Posterior cingulate gyrus (tissue), 11 donors: ENCODE measurements at places on chromosomes 2 and 18.
A peak's percentile ranks its signal among the peaks of the same experiment; 100 is the strongest.

DNA sequence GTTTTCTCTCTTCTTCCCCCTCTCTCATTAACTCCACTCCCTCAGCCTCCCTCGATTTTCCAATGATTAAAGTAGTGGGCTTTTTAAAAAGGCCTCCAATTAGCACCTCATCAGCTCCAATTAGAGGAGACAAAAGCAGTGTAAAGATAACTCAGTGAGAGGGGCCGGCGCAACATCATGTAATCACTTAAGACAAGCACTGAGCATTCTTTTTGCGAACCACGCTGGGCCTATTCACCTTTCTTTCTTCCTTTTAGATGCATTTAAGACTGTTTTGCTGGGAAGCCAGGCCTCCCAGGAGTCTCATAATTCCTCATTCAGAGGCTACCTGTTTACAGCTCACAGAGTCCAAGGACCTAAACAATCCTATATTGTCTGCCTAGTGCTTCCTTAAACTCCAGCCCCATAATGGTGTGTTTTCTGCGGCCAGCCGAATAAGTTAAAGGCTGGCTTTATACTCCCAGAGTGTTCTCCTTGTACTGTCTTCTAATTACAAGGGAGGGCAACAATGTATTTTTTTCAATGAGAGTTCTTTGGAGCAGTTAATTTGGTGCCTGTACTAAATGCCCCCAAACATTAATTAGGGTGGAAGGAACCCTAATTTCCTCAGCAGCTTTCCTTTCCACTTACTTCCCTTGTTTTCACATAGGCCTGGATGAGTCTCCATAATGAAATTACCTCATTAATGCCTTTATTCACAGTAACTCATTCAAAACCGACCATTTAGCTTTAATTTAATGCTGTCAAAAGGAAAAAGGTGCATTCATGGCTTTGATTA, 28.0 kb upstream of the LMAN1 start:
- no peak for DNase-seq

GRCh38 chr2:193187816-193188215, 993.1 kb upstream of the TMEFF2 start:
- no peak for DNase-seq

DNA sequence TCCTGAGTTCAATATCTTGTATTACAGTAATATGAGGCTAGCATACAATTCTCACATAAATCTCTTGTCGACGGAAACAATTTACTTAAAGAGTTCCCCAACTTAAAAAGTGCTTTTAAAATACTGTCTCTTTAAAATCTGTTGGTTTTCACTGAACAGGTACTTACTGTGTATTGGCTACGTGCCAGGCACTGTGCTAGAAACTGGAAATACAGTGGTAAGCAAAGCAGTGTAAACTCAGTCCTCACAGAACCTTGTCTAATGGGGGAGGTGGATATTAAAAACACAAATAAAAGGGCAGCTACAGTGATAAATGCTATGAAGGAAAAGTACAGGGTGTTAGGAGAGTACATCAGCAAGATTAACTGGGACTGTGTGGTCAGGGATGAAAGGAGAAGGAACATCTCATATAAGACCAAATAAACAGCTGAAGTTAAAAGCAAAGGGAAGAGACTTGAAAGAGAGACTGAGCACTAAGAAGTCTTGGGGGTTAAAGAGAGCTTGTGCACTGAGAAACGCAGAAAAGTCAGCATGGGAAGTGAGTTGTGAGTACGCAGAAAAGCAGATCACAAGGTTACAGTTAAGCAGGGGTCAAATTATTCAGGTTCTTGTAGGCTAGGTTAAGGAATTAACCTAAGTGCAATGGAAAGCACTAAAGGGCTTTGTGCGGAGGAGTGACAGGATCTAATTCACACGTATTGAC, 52.5 kb downstream of the USP40 start:
- no peak for DNase-seq

DNA sequence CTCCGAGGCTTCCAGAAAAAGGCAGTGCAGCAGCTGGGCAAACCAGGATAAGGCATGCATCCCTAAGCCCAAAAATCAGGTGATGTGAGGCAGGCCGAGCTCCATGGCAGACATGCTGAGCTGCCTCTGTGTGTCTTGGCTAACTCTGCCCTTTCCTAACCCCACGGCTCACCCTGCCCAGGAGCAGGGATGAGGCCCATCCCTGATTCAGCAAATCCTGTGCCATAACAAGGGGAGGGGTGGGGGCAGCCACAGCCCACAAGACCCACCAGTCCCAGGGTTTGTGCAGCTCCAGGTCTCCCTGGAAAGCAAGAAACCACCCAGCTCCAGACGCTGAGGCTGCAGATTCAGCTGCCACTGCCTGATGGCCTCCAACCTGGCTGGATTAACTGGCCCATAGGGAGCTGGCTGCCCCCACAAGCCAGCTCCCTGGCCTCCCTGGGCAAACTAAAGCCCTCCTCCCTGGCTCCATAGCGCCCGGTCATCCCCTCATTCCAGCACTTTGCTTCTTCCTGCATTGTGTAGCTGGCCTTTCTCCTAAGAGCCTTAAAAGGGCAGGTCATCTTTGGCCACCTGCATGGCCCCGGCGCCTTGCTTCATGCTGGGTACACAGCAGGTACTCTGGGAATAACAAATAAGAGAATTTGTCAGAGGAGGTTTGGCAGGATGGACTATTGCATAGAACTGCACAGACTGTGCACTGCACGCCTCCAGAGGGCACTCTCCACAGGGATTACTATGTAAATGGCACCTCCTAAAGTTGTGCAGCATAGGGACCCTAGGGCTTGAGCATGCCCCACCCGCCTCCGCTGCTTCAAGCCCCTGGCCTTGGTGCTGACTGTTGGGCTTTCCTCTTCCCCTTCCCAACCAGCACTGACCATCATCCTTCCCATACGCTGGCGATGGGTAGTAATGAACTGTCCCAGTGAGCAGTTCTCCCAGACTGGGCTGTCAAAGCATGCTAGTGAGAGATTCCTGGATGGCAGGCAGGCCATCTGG, 10.7 kb downstream of the STEAP3 start:
- DNase-seq: peak; percentile 83

GRCh38 chr2:10513201-10513600, 65.1 kb upstream of the ODC1 start:
- DNase-seq: no peak

DNA sequence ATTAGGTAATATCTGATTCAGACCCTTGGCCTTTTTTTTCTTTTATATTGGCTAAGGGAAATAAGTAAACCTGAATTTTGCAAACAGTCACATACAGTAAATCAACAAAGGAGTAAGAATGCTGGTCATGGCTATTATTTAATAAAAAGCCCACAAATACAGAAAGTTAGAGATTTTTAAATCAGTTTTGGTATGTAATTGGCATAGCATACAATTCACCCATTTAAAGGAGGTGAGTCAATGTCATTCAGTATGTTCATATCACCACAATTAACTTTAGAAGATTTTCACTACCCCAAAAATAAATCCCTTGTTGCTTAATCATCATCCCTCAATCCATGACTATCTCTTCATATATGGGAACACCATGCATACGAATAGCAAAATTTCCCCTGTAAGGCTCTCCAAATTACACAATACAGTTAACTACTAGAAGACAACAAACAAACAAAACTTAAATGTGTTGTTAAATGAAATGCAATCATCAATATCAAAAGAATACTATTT, 45.9 kb upstream of the NYAP2 start:
- DNase-seq: no peak

GRCh38 chr2:137677466-137677865, 286.8 kb upstream of the HNMT start:
- no peak for DNase-seq

- DNase-seq: no peak
These were observed 81.6 kb upstream of the NFU1 start for GRCh38 chr2:69518841-69519240.

GRCh38 chr18:40577239-40577980, 1377.6 kb upstream of the PIK3C3 start:
- DNase-seq: peak; percentile 47

DNA sequence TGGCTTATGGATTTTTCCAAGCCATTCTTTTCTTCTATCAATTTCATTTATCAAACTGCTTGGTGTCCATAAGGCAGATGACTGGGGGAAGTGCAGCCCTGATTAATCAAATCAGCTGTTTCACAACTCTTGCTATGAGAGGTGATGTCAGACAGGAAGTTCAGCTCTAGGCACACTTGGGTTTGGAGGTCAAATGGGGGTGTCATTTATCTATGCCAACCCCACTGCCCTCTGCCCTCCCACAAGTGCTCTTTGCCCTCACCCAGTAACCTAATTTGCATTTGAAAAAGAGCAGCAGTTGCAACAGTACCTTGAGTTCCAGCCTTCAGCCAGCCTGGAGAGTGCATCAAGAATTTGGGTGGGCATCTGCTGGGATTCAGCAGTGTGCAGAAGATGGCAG, 431.3 kb upstream of the SPRED2 start:
- no peak for DNase-seq

GRCh38 chr2:15895615-15896469, 44.5 kb upstream of the MYCN start:
- no peak for DNase-seq

GRCh38 chr2:44107086-44107740, 61.5 kb upstream of the PPM1B start:
- DNase-seq: no peak

DNA sequence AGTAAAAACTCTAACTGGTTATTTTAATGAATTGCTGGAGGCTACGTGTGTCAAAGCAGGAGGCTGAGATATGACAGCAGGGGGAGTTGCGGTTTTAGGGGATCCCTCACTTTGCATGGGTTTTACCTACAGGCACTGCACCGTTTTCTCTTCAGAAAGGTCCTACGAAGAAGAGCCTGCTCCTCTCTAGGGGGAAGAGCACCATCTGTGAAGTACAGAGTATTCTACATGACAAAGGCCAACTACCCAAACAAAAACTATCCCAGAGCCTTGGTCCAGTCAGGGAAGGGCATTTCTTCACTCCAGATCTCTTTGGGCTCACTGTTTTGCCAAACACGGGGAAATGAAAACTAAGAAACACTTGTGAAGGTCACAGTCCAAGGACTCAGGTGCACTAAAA, 696.7 kb upstream of the SOX11 start:
- DNase-seq: no peak
